Coronary artery (tissue), 2 donors: ENCODE measurements at places on chromosomes 12 and 14.

DNA sequence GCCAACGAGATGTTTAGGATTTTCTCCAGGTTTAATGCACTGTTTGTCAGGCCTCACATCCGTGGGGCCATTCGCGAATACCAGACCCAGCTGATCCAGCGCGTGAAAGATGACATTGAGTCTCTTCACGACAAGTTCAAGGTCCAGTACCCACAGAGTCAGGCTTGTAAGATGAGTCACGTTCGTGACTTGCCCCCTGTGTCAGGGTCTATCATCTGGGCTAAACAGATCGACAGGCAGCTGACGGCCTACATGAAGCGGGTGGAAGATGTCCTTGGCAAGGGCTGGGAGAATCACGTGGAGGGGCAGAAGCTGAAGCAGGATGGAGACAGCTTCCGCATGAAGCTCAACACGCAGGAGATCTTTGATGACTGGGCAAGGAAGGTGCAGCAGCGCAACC is 21.6 kb downstream of the DYNC1H1 start:
- DNase-seq, result no peak

- no peak for DNase-seq
Observed at GRCh38 chr14:56293506-56293905, 175.3 kb downstream of the PELI2 start.

DNA sequence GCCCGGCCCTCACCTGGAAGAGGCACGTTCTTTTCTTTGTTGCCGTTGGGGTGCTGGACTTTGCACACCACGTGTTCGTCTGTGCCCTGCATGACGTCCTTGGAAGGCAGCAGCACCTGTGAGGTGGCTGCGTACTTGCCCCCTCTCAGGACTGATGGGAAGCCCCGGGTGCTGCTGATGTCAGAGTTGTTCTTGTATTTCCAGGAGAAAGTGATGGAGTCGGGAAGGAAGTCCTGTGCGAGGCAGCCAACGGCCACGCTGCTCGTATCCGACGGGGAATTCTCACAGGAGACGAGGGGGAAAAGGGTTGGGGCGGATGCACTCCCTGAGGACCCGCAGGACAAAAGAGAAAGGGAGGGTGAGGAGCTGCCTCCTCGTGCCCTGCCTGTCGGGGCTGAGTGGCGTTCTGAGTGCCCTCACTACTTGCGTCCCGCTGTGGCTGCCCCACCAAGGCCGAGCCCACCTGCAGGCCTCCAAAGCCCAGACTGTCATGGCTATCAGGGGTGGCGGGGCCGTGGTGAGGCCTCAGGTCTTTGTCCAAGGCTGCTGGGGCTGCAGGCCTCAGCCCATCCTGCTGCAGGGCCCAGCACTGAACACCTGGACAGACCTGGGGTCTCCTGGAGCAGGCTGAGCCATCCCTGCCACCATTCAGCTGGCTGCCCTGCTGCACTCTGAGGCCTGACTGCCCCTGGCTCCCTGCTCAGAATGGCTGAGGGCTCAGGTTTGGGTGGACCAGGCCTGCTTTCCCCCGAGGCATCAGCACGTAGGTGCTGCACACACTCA is 329.7 kb downstream of the TMEM121 start:
- DNase-seq, result peak; percentile 47

GRCh38 chr12:113418213-113418879 is 3.8 kb upstream of the SDSL start:
- no peak for DNase-seq

- no peak for DNase-seq
Observed at GRCh38 chr12:104339663-104340062, 36.1 kb downstream of the EID3 start.

DNA sequence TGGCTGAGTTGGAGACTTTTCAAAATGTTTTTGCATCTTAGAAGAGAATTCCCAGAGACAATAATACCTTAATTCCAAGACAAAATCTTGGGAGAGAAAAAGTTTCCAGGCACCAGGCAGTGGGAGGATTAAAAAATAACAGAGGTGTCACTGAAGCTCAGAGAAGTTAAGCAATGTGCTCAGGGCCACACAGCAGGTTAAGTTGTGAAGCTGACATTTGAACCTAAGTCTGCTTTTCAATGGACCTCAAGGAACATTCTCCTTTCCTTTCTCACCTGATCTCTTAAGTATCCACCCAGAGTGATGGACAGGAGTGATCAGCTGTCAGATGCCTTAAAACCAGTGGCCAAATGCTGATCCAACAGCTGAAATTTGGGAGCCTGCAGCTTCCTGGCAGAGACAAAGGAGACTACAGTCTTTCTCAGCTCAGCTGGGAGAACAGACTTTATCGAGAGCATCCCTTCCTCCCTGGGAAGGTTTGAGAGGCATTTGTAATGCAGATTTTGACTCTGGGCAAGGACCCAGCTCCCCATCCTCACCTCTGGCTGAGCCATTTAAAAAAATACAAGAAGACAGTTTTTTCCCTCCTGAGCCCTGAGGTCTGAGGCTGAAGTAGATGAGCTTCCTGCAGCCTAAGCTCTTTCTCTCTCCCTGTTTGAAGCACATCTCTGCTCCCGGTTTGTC is 174.9 kb upstream of the RPH3A start:
- no peak for DNase-seq

GRCh38 chr12:103838254-103838914 is 2.6 kb downstream of the NT5DC3 start:
- DNase-seq, result no peak

DNA sequence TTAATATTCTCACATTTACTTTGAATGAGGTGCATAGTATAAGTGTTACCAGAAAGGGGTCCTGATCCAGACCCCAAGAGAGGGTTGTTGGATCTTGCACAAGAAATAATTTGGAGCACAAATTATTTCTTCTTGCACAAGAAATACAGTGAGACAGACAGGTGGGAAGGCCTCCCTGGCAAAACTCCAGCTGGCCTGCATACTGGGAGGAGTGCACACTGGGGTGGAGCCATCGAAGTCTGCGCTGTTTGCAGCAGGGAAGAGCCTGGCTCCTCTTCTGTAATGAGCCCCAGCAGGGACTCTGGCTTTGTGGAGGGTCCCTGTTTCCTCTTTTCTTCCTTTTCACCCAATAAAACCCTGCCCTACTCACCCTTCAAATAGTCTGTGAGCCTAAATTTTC is 141.6 kb downstream of the GLT1D1 start:
- DNase-seq, result no peak

DNA sequence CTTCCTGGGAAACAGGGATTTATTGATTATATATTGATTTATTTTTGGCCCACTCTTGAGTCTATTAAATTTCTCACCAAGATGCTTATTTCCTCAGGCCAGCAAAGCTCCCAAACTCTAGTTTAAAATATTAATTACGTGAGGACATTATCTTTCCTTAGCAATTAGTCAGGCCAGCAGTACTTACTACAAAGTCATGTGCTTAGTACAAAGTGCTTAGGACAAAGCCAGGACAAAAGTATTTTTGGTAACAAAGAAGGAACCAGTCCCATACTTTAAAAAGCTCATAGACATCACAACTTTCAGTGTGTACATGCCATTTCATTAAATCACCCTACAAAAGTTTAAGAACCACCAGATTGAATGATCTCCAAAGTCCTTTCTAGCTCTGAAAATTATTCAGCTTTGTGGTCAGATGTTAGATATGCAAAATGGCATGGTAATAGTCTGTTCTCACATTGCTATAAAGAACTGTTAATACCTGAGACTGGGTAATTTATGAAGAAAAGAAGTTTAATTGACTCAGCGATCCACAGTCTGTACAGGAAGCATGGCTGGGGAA is 94.7 kb upstream of the PWP1 start:
- no peak for DNase-seq

GRCh38 chr14:103693515-103693914 is 21.7 kb downstream of the XRCC3 start:
- DNase-seq, result no peak

DNA sequence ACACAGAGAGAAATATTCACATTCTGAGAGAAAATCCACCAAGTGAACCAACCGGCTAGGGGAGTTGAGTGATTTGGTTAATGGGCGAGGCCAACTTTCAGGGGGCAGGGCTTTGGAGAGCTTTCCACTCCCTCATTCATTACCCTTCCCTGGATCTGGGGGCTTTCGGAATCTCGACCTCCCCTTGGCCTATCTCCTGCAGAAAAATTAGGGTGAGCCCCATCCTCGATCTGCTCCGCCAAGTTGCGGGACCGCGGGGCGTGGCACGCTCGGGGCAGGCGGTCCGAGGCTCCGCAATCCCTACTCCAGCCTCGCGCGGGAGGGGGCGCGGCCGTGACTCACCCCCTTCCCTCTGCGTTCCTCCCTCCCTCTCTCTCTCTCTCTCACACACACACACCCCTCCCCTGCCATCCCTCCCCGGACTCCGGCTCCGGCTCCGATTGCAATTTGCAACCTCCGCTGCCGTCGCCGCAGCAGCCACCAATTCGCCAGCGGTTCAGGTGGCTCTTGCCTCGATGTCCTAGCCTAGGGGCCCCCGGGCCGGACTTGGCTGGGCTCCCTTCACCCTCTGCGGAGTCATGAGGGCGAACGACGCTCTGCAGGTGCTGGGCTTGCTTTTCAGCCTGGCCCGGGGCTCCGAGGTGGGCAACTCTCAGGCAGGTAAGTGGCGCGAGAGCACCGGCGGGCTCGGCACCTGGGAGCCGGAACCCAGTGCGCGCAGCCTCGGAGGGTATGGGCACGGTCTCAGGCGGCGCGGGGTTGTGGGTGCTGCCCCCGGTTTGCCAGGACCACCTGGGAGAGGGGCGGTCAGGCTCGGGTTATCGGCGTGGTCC is at the start of gene ERBB3:
TSS of gene ERBB3 (plus strand) at position 443 of the 833 bp plus-strand sequence. CDS start at position 579, 136 bp downstream.
- peak; percentile 86 for DNase-seq

DNA sequence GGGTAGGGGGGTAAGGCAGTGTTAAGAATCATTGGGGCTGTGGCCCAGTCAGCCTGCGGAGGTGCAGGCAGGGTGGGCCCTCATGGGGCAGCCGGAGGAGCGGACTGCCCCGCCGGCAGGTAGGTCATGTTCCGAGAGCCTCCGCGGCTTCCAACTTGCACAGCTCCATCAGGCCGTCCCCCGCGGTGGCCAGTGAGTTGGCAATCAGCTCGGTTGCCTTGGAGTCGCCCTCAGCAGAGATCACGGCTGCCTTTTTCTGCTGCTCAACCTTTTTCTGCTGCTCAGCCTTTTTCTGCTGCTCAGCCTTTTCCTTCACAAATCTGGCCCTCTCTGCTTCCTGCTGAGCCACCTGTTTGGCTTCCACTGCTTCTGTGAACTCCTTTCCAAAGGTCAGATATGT is 41.1 kb upstream of the CSRNP2 start:
- DNase-seq, result no peak

DNA sequence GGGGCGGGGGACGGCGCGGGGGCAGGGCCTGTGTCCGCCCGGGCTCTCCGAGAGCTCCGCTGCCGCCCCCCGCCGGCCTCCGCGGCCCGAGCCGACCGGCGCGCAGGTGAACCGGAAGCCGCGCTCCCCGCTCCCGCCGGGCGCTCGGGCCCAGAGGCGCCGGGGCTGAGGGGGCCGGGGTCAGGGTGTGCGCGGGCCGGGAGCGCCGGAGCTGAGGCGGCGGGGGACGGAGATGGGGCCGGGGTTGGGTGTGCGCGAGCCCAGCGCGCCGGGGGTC is 431 bp downstream of the HIP1R start:
- DNase-seq, result no peak

DNA sequence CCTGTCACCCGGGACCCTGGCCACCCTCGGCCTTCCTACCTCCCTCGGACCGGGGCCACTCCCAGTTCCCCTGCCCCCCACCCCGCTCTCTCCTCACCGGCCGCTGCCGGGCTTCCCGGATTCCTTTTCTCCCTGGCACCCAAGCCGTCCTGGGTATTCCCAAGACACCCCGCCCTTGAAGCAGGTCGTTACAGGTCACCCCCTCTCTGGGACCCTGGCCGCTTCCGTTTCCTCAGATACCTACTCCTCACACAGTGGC is 493 bp downstream of the NUMB start:
- DNase-seq, result no peak

DNA sequence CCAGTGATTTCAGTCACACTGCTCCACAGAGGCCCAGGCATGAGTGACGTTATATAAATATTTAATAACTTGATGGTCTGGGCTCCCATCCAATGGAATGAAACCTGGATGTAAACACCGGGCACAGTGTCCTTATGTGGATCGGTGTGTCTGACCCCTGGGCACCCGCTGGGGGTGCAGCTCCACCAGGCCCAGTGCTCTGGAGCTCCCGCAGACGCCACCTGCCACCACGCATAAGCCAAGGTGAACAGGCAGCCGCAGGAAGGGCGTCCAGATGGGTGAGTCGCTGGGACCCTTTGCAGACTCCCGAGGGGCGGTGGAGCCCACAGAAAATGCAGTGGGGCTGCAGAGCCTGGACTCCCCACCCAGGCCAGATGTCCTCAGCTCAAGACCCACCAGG is 121.6 kb downstream of the SCARB1 start:
- DNase-seq, result no peak

DNA sequence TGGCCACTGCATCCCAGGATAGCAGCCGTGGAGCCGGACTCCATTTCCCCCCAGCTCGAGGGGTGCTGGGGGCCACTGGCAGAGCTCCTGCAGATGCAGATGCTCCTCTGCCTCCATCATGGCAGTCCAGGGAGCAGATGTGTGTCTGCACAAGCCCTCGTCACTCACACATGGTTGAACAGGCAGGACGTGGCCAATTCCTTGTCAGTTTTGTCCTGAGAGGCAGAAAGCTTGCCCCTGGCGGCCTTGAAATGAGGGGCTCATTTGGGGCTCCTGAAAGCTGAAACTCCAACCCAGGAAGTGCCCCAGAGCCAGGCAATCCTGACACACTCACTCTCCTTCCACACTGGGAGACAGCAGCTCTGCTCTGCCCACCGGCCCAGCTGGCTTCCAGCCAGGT is 100.9 kb upstream of the C14orf180 start:
- DNase-seq, result no peak

- no peak for DNase-seq
Observed at GRCh38 chr12:111267144-111267543, 101.8 kb downstream of the PHETA1 start.

GRCh38 chr12:132003846-132004245 is 54.1 kb downstream of the EP400 start:
- DNase-seq, result no peak

GRCh38 chr12:3491938-3492792 is 1.2 kb downstream of the PRMT8 start:
- DNase-seq, result peak; percentile 47

DNA sequence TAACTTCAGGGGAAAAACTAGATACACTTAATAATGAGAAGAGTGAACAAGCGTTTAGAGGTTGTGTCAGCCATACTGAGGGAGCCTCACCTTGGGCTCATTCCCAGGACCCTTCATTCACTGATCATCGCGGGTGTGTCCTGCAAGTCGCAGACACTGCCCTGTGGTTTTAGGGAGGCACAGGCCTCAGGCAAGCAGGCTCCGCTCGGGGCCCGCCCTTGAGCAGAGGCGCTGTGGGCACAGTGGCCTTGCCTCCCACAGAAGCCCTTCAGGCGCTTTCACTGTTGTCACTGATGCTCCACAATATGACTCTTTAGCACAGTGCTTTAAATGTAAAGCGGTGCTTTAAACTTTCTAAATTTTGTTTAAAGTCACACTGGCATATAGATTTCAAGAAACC is 67.4 kb downstream of the DDX51 start:
- DNase-seq, result no peak
